ENCODE measurements at places on chromosomes 6 and 20.

- DNase-seq = no peak
Observed at GRCh38 chr20:50649590-50649989, 41.8 kb downstream of the RIPOR3 start.

DNA sequence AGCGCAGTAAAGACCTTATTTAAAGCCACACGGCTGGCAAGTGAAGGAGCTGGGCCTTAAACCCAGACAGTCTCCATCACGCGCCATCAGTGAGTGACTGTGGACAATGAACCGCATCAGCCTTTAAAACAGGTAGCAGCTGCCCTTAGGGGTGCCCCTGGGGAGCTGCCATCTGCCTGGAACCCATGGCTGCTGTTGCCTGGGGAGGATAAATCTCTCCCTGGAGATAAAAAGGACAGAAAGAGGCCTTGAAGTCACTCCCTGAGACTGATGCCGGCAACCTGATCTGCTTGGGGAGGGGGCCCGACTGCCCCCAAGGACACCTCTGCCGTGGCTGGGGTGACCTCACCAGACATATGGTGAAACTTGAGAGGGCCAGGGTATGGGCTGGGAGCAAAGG, 73.5 kb downstream of the PREX1 start:
- DNase-seq = no peak

GRCh38 chr6:54151861-54152260, 40.6 kb downstream of the MLIP start:
- no peak for DNase-seq

DNA sequence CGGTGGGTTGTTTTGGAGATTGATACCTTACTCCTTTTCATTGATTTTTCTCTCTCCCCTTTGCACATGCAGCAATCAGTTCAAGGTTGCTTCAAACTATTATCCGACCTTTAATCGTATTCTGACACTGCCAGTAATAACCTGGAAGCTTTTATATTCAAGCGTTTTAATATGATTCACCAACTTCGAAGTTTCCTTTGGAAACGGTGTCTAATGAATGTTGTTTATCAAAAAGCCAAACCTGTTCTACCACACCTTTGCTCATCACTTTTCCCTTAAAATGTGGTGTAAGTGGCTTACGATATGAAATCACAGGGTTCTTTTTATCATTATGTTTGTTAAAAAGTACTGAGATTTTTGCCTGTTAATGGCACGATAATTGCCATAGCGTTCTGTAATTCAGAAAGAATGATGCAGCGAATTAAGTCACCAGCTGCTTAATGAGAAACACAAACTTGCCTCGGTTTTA, 660 bp downstream of the STXBP5 start:
- no peak for DNase-seq

DNA sequence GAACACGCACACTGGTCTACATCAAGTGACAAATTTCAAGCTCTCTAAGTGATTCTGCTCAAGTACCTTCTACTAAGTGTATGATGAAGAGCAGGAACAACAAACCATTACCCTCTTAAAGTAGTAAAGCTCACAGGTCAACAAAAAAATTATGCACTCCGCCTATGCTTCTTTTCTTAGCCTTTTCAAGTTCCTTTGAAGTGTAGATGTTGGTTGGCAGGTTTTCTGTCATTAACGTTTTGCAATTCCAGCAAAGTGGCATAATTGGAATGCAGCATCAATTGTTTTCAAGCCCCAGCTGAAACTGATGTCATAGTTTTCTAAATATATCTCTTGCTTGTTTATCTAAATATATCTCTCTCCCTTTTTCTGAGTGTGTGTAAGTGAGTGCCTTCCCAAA, 396.9 kb upstream of the EYS start:
- no peak for DNase-seq

GRCh38 chr6:15447546-15448267, 201.8 kb downstream of the JARID2 start:
- no peak for DNase-seq

GRCh38 chr6:68159433-68159832, 475.6 kb upstream of the ADGRB3 start:
- no peak for DNase-seq

GRCh38 chr6:3744901-3745470, 6.5 kb downstream of the PXDC1 start:
- peak; percentile 58 for DNase-seq

GRCh38 chr6:21279619-21280018, 313.9 kb upstream of the SOX4 start:
- no peak for DNase-seq

DNA sequence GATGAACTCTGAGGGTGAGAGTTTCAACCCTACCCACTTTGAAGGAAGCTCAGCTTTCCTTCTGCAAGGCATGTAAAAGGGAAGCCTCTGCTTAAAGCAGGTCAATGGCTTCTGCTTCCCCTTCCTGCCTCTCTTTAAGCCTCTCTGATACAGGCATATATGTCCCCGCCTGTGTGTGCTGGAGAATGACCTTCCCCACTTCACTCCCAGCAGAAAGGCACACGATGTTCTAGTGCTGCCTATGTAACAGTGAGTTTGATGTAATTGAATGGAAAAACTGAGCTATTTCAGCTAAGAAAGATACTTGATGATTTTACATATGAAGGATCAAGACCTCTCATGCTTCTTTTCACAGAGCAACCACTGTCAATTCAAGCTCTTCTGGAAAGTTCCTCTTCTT, 632.2 kb downstream of the HACE1 start:
- no peak for DNase-seq

Measured in sciatic nerve (tissue), 2 donors.